ENCODE measurements at places on chromosomes 11 and 22.

DNA sequence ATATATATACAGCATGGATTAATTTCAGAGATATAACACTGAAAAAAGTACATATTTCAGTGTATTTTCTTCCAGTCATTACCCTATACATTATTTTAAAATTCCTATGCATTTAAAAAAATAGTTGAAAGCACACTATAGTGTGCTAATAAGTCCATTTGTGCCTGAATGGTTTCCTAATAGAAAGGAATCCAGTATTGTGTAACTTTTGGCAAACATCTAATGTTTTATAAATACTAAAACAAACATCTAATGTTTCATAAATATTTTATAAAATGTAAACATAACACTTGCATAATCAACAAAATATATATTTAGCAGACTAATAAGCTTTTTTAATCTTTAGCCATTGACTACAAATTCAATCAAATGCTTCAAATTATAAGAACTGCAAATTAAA lies 126.6 kb upstream of the FIBIN start:
- no peak for DNase-seq

DNA sequence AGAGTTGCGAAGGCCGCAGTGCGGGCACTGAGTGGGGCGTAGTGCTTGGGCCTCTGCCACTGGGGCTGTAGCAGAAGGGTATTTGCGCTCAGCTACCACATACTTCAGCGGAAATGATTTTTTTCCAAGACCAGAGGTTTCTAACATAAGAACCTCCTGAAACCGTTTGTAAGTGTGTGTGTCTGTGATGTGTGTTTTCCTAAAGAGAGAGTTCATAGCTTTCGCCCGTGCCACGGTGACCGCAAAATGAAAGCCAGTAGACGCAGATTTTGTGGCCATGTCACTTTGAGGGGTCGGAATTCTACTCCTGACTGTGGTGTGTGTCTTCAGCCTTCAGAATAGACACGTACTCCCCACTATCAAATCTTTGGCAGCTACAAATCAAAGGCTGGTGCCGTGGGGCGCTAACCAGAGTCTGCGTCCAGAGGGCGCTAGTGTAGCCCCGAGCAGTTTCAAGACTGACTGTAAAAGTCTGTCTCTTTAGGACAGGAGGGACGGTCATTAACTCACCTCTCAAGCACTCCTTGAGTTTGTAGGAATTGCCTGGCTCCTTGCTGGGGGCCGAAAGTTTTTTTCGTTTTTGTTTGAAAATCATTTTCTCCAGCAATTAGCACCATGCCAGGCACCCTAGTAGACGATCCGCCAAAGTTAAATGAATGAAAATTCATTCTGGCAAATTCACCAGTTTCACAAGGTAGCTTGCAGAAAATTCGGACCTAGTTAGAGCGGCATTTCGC lies 2.5 kb upstream of the CALCA start:
- DNase-seq, result no peak

GRCh38 chr22:20095521-20095920 lies 15.5 kb downstream of the DGCR8 start:
- no peak for DNase-seq

DNA sequence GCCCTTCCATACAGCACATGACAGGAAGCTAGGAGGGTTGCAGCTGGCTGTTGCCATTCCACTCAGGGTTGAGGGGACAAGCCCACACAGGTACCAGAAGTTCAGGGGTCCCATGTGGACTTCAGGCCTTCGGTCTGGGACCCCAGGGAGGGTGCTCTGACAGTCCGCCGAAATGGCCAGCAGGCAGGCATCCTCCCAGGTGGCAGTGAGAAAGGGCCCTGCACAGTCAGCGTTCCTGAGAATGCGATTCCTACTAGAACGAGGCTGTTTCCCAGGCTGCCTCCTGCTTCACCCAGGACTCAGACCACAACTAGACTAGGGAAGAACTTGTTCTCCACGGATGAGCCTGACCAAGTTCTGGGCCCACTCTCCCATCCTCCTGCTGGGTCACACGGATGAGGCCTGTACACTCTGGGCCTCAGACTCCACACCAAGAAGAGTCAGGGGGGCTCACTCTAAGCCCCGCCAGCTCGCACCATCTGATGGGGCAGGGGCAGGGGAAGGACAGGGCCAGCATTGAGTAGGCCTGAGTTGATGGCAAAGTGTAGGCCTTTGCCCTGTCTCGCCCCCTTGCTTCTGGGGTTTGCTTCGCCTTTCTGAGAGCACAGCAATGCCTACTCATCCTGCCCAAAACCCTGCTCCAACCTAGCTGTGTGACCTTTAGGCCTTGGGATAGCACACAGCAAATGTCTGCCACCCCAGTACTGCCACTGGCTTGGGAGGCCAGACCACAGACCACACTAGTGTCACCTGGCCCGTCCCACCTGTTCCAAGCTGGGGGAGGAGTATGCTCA lies 14.0 kb downstream of the KCNQ1OT1 start:
- no peak for DNase-seq

DNA sequence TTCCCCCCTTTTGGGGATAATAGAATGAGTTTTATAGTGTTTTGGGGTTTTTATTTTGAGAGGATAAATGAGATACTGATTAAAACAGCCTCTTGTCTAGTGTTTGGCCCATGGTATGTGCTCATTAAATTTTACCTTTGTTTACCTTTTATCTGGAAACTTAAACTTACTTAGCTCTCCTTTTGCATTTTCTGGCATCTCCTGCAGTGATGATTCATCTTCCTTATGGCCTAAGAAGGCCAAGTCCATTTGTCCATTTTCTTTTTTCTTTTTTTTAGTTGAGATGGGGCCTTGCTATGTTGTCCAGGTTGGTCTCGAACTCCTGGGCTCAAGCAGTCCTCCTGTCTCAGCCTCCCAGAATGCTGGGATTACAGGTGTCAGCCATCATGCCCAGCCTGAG lies 156.3 kb downstream of the COMMD9 start:
- no peak for DNase-seq

DNA sequence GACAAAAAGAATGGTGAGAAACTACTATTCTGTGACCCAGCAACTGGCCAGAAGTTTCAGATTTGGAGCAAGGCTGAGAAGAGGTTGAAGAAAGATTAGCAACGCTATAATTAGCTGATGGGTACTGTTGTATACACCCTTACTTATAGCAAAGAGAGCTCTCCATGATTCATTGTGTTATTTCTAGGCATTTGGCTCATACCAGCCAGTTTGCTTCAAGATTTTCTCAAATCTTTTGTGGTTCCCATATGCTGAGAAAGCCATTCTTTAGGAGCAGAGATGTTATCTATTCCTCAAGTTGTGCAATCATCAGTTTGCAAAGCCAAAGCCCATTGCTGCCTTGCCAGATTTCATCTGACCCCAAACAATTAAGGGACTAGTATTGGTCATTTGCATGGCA lies 179.4 kb downstream of the ETS1 start:
- DNase-seq, result no peak

GRCh38 chr11:954392-955153 lies 28.9 kb downstream of the AP2A2 start:
- DNase-seq, result no peak

- no peak for DNase-seq
Observed at GRCh38 chr11:22680628-22681027, 14.2 kb downstream of the GAS2 start.

- DNase-seq, result no peak
Observed at GRCh38 chr11:114845766-114846415, 167.6 kb downstream of the NXPE2 start.

GRCh38 chr11:56906683-56907148 lies 82.0 kb upstream of the OR5AK2 start:
- no peak for DNase-seq

DNA sequence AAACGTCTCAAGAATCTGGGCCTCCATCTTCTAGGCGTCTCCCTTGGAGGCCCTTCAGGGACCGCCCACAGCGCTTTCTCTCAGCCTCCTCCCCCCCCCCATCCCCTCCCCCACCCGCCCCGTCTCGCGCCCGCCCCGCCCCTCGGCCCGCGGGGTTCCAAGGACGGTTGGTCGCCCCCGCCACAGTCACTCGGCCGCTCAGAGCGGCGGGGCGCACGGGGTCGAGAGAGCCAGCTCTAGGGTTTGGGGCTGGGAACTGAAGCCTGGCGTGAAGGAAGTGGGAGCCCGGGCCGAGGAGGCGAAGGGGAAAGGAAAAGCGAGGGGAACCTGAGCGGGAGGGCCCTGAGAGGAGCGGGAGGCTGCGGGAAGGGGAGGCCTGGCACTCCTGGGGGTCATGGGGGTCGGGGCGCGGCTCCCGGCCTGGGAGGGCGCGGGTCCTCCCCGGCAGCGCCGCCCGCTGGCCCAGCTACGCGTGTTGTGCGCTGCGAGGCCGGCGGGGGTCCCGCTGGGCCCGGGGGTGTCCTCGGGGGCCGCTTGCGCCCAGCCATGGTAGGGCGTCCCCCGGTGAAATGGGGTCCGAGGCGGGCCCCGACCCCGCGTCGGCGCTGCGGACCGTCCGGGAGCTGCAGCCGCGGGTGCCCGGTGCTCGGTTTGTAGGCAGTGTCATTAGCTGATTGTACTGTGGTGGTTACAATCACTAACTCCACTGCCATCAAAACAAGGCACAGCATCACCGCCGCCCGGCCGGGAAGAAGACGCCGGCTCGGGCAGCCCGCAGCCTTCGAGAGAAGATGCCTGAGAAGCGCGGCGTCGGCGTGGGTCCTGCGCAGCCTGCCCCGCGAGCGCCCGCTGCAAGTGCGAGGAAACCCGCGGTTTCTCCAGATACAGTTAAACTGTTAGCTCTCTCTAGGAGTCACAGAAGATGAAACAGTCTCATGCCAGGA lies at the start of gene BTG4:
Gene BTG4 (minus strand): TSS at position 91 of the 944 bp plus-strand sequence. CDS start 13,610 bp downstream, outside the sequence.
- DNase-seq, result no peak

- no peak for DNase-seq
Observed at GRCh38 chr22:18927020-18927419, 9.1 kb downstream of the PRODH start.

DNA sequence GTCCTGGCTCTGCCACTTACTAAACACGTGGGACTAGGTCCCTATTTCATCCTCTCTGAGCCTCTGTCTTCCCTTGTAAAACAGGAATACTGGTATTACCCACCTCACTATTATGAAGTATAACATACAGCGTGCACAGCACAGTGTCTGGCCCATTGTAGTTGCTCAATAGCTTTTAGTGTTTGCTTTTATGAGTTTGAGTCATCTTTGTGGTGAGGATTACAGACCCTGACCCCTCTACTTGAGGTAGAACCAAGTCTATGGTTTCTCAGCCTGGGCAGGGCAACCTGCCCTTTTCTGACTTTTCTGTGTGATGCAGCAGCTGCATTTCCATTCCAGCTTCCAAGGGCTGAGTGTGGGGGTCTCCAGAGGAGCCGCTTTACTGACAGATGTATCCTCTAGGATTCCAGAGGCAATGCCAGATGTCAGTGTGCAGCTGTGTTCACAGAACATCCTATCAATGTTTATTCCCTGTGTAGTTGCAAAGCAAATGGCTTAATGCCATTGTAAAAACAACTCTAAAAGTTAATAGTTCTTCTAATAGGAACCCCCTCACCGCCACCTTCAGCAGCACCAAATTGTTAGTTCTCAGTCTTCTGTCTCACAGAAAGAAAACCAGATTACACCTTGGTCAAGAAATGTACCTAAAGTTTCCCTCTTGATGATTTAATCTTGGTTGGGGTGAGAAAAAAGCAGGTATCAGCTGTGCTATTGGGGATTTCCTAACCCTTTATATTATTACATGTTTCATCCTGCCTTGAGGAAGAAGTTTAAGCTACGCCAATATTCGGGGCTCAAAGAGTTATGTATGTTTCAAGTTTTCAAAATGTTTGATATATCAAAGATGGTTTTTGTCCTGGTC lies 16.8 kb downstream of the PRR5L start:
- DNase-seq, result no peak

- no peak for DNase-seq
Observed at GRCh38 chr11:76623171-76623883, 47.2 kb downstream of the LRRC32 start.

DNA sequence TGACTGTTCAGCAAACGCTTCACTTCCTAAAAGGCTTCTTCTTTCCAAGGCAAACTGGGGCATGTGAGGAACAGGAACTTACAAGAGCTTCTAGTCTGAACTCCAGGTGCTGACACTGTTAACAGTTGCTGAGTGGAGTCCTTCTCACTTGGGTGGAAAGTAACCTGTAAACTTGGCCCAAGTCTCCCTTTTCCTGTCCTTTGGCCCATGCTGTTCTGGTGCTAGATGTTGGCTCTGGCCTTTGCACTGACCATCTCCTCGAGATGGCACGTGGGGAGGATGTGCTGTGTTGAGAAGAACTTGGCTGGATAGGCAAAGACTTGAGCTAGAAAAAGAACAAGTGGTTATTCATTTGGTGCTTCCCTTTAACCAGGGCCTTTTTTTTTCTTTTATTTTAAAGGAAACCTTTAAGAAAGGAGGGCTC lies 53.6 kb downstream of the PTPRJ start:
- no peak for DNase-seq

DNA sequence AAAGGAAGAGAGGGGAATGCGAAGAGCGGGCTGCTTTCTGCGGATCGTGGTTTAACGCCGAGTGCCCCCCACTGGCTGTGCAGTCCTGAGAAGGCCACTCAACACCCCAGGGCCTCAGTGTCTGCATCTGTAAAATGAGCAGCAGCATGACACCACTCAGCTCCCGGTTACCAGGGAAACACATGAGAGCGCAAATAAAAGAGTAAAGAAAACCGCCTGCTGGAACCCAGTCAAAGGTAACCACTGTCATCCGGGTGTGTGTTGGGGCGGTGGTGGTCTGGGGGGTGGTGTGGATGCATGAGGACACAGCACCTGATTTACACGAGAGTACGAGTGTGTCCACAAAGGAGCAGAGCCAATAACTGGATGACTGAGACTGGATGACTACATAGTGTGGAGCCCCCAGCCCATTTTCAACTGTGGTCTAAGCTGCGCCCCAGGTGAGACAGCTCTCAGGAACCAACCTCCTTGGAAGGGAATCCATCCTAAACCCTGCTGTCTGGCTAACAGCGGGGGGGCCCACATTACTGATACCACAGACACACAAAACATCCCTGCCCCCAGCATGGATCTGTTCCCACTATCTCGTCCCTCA lies 5.7 kb downstream of the CELSR1 start:
- no peak for DNase-seq

DNA sequence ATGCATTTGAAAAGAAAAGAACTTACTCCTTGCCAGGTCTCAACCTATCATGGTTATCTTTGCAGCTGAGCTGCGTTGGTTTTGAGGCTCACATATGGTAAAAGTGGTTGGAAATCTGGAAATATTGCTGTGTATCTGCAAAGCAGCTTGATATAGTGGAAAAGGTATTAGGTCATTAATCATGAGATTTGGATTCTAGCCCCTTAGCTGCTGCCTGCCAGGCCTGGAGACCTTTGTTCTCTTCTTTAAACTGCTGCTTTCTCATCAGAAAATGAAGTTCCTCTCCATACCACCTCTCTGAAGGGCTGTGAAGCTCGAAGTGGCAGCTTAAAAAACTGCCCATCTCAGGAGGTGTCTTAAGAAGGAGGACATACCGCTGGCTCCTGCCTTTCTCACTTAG lies 5.7 kb downstream of the PPARA start:
- DNase-seq, result no peak

- no peak for DNase-seq
Observed at GRCh38 chr22:21984793-21985192, 2.2 kb upstream of the TOP3B start.

GRCh38 chr22:40396882-40397281 lies 26.5 kb downstream of the SGSM3 start:
- DNase-seq, result no peak

DNA sequence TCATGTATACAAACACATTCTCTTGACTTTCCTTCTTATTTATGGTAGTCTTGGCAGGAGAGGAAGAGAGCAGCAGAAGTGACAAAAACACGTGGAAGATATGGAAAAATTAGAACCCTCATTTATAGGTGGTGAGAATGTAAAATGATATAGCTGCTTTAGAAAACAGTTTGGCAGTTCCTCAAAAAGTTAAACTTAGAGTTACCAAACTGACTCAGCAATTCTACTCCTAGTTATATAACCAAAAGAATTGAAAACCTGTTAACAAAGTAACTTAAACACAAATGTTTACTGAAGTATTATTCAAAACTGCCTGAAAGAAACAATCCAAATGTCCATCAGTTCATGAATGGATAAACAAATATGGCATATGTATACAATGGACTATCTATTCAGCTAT lies 16.8 kb downstream of the NUCB2 start:
- no peak for DNase-seq

Measured in activated CD8-positive, alpha-beta memory T cell treated with anti-CD3 and anti-CD28 coated beads for 1 hour (primary cell).